Psoas muscle (tissue), 8 donors: ENCODE measurements at places on chromosomes 12 and 14. TPM values are rescaled to one million over a fixed set of nuclear protein-coding genes. Genes with fewer than 3 reads are reported as not detected.

GRCh38 chr12:105069936-105070702 is 14.1 kb downstream of the ALDH1L2 start:
- DNase-seq, result no peak

GRCh38 chr14:52950410-52950897 is 396 bp downstream of the FERMT2 start:
- peak; percentile 65 for DNase-seq

GRCh38 chr14:100767788-100768536 is 41.3 kb downstream of the DLK1 start:
- DNase-seq, result peak; percentile 32

DNA sequence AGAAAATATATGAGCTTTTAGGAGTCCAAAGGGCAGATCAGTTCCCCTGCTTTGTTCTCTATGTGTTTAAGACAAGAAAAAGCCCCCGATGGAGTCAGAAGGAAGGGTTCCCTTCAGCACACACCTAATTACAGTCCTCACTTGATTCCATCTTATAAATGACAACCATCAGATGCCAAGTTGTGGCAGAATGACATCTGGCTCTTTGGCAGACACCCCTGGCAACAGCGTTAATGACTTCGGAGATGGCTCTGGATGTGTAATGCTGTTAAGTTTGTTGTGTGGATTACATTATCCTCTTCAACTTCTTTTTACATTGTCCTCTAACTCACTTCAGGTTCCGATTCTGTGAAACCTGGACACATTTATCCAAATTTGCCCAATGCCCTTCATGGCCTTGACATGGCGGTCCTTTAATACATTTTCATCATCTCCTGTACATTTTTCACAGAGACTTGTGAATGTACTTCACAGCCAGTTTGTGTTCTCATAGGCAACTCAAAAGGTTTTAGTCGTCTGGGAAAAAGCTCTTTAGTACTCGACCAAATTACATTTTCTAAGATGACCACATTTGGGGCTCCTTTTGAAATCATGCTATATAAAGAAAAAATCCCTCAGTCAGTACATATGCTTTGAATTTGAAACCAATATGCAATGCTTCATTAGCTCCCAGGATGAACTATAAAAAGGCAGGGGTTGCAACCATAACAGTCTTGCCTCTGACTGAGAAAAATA is 667.8 kb downstream of the NOVA1 start:
- DNase-seq, result no peak

DNA sequence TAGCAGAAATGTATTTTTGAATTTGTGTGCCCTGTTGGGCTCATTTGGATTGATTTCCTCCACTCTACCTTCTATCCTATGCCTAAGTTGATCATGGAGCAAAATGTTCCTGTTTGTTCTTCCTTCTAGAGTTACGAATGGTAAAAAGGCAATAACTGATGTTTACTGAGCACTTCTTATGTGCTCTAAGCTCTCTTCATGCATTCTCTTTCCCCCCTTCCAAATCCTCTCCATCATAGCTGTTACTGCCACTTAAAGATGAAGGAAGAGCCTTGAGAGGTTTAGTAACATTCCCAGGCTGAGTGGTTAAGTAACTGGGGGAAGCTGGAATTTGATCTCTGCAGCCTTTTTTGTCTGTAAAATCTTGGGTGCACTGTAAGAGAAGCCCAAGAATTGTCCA is 60.1 kb downstream of the CHST11 start:
- DNase-seq, result no peak

The CHFR gene
- 7.0 TPM for polyA plus RNA-seq

- DNase-seq, result peak; percentile 89
Observed at GRCh38 chr12:401235-402028, at the start of gene CCDC77. Gene CCDC77 (plus strand): TSS chr12:401644. CDS start chr12:409384, 7,740 bp downstream.

The WNT1 gene
- not detected for polyA plus RNA-seq

DNA sequence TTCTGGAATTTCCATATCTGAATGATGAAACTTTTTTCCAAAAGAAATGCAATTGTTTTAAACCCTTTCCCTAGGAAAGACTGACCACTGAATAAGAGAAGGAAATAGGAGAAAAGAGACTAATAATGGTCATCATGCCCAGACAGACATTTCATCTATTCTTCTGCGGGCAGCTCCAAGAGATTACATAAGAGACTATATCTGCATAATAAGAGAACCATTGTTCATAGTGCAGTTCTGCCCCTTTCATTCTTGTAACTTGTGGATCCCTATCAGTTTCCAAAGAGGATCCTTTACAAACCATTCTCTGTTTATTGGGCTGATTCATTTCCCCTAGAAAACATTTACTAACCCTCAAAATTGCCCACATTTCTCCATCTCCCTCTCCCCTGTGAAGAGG is 197.8 kb downstream of the FSCB start:
- DNase-seq, result no peak

The NAV3 gene
- 0.47 TPM for polyA plus RNA-seq
